Airway epithelial cell (primary cell): ENCODE measurements at places on chromosomes 7 and 10. TPM values are rescaled to one million over a fixed set of nuclear protein-coding genes. Genes with fewer than 3 reads are reported as not detected.

The DRGX gene
- total RNA-seq = not detected in 2 replicates

The AGAP9 gene
- total RNA-seq = 0.09 and 1.2 TPM in 2 replicates

The ZNF488 gene
- total RNA-seq = 2.3 TPM in 2 replicates

The BAG3 gene
- 82.1 and 112 TPM in 2 replicates for total RNA-seq

The MMP21 gene
- total RNA-seq = not detected in 2 replicates

The PAPOLB gene
- not detected in 2 replicates for total RNA-seq

The GNG11 gene
- 1.1 and 1.5 TPM in 2 replicates for total RNA-seq

The GJD4 gene
- total RNA-seq = not detected in 2 replicates

The STOX1 gene
- 0.14 and 0.42 TPM in 2 replicates for total RNA-seq

The CYP26C1 gene
- total RNA-seq = not detected in 2 replicates

The SCIN gene
- total RNA-seq = 0.37 and 0.42 TPM in 2 replicates

The PSD gene
- total RNA-seq = 0.09 and 0.63 TPM in 2 replicates

The RPEL1 gene
- not detected in 2 replicates for total RNA-seq

The HABP2 gene
- not detected in 2 replicates for total RNA-seq

The C10orf53 gene
- total RNA-seq = not detected in 2 replicates

The AMPH gene
- not detected in 2 replicates for total RNA-seq

The PSTK gene
- 2.5 and 7.1 TPM in 2 replicates for total RNA-seq

The CADPS2 gene
- 0.33 and 0.78 TPM in 2 replicates for total RNA-seq

The RBP3 gene
- total RNA-seq = not detected in 2 replicates
